ENCODE measurements at places on chromosomes 5 and 9.

GRCh38 chr5:144230806-144231205 is 60.1 kb downstream of the KCTD16 start:
- DNase-seq: no peak

- no peak for DNase-seq
Observed at GRCh38 chr9:130537346-130538050, 41.9 kb upstream of the FUBP3 start.

DNA sequence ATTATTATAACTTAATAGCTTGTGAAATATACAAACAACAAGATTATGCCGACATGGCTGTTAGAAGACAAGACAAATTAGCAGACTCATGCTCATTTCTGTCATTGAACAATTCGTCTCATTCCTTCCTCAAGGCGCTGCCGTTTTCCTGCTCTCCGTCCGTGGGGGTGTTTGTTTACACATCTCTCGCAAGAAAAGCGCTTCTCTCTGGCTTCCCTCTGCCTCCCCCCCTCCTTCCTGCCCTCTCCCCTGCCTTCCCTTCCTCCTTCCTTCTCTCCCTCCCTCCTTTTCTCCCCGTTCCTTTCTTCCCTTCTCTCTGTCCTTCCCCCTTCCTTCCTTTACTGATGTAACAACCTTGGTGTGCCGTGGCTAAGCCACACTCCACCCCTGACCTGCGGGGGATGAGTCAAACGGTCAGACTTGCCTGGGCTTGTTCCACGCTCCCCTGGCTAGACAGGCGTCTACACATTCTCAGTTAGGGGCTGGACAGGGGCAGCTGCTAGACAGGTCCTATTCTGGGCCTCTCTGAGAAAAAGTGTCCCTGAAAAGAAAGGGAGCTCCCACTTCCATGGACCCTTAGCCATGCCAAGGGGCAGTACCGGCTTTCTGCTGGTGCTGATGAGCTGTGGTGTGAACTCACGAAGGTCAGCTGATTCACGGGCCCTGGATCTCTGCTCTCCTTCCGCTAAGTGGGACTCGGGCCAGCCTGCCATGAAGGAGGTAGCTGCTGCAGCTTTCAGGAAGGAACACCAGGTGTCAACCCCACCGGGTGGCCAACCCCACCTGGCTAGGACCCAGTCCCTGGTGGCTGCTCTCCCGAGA is 32.0 kb upstream of the SPTLC1 start:
- peak; percentile 67 for DNase-seq

DNA sequence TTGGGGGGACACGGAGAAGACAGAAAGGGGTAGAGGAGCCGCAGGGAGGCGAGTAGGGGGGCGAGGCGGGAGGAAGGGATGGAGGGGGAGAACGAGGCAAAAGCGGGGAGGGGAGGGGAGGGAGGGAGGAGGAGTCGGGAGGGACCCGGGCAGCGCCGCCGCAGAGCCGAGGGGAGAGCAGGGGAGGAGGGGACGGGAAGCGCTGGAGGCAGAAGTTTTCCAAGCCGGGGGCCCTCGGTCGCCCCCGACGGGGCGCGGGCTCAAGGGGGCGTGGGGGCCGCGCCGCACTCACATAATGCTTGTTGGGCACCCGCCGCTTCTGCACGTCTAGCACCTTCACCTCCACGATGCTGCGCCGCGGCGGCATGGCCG is 353 bp downstream of the SH3PXD2B start:
- DNase-seq: peak; percentile 82

Measured in HAP-1 (cell line).